ENCODE measurements at places on chromosomes 5 and 9. TPM values are rescaled to one million over a fixed set of nuclear protein-coding genes. Genes with fewer than 3 reads are reported as not detected.
A peak's percentile ranks its signal among the peaks of the same experiment; 100 is the strongest.

STPG3 gene
- not detected for polyA plus RNA-seq

ANKRD33B gene
- 1.9 TPM for polyA plus RNA-seq

TRAF1 gene
- 1.2 TPM for polyA plus RNA-seq

ERCC6L2 gene
- 15.4 TPM for polyA plus RNA-seq

GRCh38 chr9:4324513-4324912, 24.6 kb upstream of the GLIS3 start:
- no peak for DNase-seq

DNA sequence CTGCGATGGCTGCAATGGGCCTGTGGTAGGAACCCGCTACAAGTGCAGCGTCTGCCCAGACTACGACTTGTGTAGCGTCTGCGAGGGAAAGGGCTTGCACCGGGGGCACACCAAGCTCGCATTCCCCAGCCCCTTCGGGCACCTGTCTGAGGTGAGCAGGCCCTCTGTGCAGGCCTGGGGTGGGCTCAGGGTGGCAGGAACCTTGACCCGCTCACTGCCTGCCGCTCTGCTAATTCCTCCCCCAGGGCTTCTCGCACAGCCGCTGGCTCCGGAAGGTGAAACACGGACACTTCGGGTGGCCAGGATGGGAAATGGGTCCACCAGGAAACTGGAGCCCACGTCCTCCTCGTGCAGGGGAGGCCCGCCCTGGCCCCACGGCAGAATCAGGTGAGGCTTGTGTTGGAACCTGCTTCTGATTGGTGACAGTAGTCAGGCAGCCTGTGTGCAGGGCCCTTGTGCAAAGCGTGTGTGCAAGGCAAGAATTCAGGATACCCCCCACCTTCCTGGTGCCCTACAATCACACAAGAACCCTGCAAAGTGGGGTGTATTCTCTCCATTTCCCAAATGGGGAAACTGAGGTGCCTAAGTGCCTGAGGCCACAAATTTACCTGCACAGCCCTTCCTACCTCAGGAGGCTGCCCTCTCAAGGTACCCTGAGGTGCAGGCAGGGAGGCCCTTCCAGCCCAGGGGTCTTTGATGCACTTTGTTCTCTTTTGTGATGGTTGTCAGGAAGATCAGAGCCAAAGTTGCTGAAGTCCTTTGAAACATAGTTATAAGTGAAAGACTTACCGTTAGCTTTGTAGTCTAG, 3.4 kb downstream of the SQSTM1 start:
- no peak for DNase-seq

DNA sequence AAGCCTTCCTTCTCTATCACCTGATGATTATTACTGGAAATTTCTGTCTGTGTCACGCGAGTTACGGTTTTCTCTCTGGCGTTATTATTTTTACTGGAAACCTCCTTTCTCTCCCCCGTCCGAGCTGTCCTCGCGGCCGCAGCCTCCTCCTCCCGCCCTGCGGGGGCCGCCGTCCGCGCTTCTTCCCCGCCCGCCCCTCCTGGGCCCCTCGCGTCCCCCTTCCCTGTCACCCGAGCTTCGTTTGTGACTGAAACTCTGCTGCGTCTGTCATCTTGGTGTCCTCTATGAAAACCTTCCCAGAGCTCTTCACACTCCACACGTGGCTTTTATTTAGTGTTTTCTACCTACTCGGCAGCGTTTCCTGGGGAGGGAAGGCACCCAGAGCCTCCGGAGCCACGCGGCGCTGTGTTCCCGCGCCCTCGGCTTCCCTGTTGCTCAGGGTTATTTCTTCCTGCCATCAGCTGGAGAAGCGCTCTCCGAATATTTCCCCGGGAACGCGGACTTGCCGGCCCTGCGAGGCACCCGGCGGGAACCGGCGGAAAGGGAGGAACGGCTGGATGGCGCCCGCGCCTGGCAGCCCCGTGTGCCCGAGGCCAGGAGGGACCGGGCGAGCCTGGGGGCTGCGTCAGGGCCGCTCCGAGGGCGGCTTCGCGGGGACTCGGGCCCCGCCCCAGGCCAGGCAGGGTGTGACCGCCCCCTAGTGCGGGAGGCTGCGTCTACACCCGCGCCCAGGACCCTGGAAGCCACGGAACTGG, 33.9 kb downstream of the TRIP13 start:
- no peak for DNase-seq

- no peak for DNase-seq
Measured at GRCh38 chr5:160470437-160471361, 49.0 kb downstream of the PTTG1 start.

GRCh38 chr9:79007701-79008483, 563.9 kb upstream of the TLE4 start:
- DNase-seq: no peak

DNA sequence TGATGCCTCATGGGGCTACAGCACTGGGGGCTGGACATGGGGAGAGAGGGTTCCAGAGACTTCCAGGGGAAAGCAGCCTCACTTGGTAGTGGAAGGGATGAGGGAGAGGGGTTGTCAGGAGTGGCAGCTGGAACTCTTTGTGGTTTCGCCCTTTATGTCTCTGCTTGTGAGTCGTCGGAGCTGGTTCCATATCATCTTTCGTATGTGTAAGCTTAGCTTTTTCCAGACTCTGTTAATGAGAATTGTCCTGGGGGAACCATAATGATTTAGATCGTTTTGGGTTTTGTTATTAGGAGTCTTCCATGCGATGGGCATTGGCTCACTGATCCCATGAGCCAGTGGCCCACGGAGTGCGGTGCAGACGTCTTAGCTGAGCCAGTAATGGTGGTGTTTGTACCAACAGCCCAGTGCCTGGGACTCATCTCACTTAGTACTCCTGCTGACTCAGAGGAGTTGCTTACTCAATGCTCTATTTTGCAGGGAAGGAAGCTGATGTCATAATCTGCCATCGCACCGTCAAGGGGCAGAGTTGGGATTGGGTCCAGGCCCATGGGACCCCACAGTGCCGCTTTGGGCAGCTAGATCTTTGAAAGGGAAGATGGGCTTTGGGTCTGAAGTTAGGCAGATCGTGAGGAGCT, 48.5 kb downstream of the NEK6 start:
- peak; percentile 11 for DNase-seq

DNA sequence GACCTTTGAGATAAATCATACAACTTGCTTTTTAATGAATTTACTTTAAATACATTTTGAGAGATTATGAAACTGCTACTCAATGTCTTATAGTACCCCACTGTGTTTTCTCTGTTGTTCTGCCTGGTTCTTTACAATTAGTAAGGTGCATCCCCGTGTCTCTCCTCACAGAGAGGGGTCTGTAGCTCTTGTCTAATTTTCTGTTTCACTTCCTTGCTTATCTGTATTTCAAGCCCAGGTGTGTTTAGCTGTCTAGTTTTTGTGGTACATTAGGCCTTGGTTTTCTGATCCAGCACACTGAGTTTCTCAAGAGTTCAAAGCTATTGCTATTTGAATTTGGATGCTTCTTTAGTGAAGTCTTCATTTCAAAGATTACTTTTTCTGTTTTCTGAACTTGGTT, 105.1 kb downstream of the MAST4 start:
- DNase-seq: no peak

- DNase-seq: no peak
Measured at GRCh38 chr5:73282383-73282782, 109.4 kb downstream of the TMEM174 start.

GRCh38 chr5:102106599-102106998, 189.5 kb downstream of the SLCO4C1 start:
- DNase-seq: no peak

- DNase-seq: peak; percentile 77
Measured at GRCh38 chr9:92147030-92147851, 32.0 kb upstream of the SPTLC1 start.
